ENCODE measurements at places on chromosomes 13 and 19.

GRCh38 chr13:44088991-44089413, 209.3 kb downstream of the LACC1 start:
- no peak for DNase-seq

DNA sequence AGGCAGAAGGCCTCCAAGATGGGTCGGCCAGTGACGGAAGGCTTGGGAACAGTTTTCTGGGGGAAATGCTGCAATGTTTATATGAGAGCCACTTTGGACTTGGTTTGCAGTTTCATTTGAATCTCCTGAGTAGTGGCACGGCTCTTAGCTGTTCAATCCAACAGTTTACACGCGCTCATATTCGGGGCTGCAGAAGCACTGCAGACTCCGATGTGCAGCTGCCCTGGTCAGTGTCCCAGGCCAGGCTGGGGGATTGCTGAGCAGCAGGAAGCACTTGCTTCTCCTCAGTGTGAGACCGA, 31.7 kb downstream of the CEBPG start:
- no peak for DNase-seq

DNA sequence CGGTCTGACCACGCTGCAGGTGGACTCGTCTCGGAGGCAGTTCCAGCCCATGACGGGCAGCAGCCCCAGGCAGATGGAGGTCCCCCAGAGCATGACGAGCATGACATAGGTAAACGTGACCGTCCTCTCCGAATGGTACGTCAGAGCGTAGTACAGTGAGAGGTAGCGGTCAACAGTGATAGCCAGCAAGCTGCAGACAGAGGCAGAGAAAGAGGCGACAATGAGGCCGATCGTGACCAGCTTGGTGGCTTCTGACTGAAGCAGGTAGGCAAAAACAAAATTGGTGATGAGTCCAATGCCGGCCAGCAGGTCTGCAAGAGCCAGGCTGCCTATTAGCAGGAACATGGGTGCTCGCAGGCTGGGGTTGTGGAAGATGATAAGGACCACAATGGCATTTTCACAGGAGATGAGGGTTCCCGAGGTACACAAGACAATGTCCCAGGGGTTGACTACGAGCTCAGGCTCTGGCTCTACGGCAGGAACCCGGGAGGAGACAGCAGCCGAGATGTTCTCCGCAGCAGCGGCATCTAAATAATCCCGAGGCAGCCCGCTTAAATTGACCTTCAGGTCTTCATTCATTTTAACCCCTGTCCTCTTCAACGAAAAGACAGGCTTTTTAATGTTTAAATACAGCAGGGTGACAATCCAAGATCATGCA, 1.2 kb downstream of the GPR12 start:
- DNase-seq: no peak

DNA sequence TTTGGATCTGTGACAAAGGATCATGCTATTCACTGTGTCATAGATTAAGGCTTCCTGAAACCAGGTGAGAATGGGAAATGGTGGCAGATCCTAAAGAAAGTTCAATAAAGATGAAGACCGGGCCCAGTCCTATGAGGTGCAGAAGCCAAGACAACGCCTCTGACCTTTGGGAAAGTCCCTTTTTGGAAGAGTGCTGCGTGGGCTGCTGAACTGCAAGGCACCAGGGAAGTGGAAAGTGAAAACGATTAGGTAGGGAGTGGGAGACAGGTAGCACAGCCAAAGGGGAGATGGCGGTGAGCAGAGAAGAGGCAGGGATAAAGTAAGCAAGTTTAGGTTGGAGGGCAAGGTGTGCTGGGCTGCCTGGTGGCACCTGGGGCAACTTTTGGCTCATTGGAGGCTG, 16.3 kb downstream of the MBNL2 start:
- no peak for DNase-seq

GRCh38 chr19:6527893-6528543, 2.8 kb upstream of the TNFSF9 start:
- DNase-seq: no peak

DNA sequence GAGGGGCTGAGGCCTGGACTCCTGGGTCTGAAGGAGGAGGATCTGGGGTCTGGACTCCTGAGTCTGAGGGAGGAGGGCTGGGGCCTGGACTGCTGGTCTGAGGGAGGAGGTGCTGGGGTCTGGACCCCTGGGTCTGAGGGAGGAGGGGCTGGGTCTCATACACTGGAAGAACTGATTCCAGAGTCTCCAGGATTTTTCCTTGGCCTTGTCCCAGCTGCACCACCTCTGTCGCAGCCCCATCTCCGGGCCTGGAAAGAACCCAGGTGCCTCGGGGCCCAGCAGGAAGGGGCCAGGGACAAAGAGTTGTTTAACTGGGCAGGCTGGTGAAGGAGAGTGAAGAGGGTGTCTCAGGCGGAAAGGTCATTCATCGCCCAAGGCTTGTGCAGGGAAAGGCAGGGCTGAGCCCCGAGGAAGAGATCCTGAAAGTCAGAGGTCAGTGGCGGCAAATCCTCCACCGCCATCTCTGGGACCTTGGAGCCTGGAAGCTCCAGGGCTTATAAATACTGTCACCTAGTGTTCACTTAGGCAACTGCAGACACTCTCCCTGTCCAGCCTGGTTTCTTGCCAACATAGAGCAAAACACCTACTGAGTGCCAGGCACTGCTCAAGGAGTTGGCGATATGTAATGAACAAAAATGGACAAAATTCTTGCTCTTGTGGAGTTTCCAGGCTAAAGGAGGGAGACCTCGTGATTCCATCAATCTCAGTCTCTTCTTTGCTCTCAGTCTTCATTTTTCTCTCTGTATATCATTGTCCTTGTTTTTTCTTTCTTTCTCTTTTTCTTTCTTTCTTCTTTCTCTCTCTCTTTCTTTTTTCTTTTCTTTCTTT, 4.4 kb upstream of the KCNN4 start:
- no peak for DNase-seq
